ENCODE measurements at places on chromosomes 4 and X.

DNA sequence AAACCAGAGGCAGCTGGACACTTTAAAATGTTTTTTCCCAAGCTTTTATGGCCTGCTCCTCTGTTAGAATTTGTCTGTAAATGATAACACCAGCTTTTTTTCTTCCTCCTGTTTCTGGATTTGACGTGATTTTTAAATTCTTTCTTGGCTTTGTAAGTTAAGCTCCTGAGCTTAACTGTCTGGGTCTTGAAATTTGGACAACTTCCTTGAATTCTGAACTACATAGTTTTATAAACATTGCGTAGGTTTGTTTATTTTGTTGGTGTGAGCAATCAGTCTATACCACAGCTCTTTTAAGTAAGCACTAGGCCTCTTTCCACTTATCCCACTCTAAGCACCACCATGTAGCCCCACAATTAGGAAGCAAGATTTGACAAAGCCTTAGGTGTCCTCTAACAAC lies 144.4 kb upstream of the GUCY1A1 start:
- DNase-seq: no peak

- peak; percentile 57 for DNase-seq
Measured at GRCh38 chrX:115892787-115893671, 277.5 kb upstream of the AGTR2 start.

DNA sequence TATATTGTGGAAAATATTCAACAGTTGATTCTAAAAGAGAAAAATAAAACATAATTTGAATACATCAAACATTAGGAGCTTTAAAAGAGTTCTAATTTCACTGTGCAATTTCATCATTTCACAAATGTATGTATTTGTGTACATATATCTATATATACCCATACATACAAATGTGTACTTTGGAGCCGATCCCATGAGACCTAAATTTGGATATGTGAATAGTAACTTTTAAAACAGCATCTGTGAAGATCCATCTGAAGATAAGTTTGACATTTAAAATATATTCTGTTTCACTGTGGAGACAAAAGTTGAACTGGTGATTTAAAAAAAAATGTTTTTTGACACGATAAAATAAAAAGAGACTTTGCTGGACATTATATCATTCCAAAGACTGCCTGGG lies 374.0 kb downstream of the TMA16 start:
- DNase-seq: no peak

GRCh38 chrX:79138658-79139241 lies 5.7 kb upstream of the GPR174 start:
- no peak for DNase-seq

DNA sequence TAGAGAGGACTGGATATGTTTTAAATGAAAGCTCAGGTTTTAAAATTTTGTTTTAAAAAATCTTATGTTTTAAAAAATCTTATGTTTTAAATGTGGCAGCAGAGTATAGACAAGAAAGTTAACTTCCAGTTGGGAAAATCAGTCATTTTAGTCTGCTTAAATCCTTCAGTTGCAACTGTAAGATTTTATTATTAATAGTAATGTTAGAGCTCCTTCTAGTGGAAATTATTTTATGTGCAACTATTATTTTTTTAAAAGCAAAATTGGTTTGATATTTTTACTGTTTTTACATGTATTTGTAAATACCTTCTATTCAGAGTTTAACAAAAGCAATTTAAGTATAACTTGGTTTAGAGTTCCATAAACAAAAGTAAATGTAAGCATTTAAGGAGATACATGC lies 8.5 kb upstream of the NUDT6 start:
- DNase-seq: no peak

DNA sequence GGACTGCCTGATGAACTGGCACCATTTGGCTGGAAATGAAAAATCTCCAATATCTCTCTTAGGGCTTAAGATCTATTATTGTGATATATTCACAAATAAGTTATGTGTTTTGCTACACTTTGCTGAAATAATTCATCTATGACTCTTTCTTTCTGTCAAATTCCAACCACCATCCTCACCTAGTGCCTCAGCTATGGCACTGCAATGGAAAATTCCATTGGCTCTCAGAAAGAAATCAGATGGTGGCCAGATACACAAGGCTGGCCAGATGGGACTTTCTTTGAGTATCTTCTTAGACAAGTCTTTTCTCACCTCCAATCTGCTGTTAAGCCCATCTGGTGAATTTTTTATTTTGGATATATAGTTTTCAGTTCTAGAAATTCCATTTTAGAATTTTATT lies 28.0 kb downstream of the NAT8L start:
- DNase-seq: no peak

DNA sequence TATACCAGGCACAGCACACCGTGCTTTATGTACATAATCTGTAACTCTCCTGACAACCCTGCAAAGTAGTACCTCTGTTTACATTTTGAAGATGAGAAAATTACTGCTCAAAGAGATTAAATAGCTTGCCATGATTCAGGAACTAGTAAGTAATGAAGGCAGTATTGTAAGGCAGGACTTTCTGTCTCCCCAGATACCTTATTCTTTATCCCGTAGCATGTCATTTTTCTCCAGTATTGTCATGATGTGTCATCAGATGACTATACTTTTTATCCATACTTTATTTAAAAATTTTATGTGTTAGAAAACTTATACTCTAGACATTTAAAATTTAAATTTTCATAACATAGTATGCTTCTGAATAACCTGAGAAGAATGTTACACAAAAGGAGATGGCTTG lies 188.3 kb upstream of the NUDT6 start:
- no peak for DNase-seq

DNA sequence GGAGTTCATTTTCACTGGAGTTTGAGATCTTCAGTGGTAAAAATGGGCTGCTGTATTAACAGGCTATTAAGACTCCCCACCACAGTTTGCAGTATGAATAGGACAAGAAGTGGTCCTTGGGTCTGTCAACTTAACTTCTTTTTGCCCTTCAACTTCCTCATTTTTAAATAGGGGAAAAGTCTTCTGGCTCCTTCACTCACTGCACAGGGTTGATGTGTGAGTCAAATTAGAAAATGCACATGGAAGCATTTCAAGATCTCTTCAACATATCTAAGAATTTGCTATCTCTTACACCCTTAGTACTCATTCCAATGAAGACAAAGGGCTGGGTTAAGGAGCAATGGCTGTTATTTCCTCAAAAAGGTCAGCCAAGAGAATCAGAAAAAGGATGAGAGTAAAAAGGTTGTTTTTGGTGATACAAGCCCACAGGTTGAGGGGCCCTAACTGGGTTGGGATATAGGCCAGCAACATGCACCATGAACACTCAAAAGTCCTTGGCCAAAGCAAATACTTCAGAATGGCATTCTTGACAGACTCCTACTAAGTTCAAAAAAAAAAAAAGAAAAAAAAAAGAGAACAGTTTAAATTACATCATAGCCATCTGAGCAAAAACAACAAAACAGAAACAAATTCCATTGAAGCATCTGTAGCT lies 13.4 kb downstream of the PDE5A start:
- DNase-seq: no peak

GRCh38 chrX:138775517-138775916 lies 64.0 kb upstream of the FGF13 start:
- no peak for DNase-seq

GRCh38 chr4:66963084-66963483 lies 582.2 kb downstream of the CENPC start:
- DNase-seq: no peak

DNA sequence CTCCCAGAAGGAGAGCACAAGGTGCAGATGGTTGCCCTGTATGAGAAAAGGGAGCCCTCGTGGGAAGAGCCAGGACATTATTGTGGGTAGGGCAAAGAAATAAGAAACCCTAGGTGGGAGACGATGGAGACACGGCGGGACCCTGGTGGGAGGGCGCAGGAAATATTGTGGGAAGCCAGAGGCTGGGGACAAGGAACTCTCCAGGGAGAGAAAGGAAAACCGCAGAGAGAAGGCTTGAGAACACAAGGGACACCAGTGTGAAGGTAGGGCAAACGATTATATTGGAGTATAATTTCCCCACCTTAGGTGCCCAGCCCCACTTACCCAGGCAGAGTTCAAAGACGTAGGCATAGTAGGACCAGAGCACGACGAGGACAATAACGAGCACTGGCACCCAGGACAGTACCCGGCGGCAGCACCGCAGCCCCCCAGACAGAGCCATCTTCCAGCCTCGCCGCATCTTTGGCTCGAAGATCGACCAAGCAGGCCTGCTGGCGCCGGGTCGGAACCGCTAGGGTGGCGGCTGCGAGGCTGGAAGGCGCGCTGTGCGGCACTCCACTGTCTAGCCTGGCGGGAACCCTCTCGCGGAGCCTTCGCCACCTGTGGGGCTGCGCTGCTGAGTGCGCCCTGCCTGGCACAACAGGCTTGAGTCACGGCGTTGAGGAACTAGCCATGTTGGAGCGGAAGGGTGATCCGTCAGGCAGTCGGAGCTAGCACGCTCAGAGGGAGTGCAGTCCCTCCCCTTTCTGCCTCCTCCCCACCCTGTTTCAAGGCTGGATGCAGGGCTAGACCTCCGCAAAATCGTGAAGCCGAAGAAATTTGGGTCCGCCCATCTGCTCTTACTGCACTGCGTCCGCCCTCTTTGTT lies at the start of gene ZDHHC15:
TSS of gene ZDHHC15 (minus strand) at position 473 of the 867 bp plus-strand sequence. CDS start at position 460, 13 bp downstream.
- DNase-seq: peak; percentile 64

Measured in COR-L47 (cell line).